ENCODE measurements at places on chromosomes 5 and 9.

GRCh38 chr9:89640361-89640760 lies 35.5 kb downstream of the GADD45G start:
- DNase-seq = peak; percentile 82

GRCh38 chr5:116492016-116492623 lies 82.5 kb downstream of the SEMA6A start:
- DNase-seq = peak; percentile 29

- DNase-seq = no peak
Observed at GRCh38 chr5:148408092-148408491, 24.3 kb downstream of the FBXO38 start.

DNA sequence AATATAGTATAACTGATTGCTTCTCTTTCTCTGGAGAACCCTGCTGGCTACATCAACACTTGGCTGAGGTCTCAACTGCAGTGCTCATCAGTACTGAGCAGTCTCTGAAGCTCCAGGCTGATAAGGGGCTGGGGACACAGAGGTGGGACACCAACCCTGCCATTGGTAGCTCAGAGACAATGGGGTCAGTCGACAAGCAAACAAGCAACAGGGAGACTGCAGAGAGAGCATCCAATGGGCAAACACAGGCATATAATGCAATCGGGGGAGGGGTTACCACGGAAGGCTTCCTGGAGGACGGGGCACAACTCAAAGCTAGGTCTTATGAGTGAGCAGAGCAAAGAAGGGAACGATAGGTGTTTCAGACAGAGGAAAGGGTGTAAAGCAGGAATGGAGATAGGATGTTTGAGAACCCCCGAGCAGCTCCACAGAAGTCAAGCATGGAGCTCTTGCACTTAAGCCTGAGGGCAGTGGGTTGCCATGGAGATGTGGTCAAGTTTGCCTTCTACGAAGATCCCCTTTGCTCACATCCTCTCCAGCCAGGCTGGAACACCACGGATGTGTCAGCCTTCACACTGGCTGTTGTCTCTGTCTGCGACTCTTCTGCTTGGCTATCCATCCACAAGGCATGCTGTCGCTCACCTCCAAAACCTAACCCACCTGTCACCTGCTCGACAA lies 21.5 kb upstream of the AKNA start:
- peak; percentile 93 for DNase-seq

DNA sequence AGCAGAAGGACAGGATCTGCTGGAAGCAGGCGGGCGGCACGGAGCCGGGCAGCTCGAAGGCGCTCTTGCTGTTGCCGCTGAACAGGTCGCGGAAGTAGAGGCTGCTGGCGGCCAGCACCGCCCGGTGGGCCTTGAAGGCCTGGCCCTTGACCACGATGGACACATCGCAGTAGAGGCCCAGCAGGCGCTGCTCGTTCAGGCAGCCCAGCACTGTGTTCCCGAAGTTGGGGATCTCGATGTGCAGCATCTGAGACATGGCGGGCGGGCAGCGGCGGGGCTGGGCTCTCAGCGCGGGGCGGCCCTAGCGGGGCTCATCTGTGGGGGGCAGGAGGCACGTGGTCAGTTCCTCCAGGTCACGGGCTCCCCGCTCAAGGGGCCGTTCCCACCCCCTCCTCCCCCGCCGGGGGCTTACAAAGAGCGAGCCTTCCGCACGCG lies 44.8 kb downstream of the NACC2 start:
- no peak for DNase-seq

DNA sequence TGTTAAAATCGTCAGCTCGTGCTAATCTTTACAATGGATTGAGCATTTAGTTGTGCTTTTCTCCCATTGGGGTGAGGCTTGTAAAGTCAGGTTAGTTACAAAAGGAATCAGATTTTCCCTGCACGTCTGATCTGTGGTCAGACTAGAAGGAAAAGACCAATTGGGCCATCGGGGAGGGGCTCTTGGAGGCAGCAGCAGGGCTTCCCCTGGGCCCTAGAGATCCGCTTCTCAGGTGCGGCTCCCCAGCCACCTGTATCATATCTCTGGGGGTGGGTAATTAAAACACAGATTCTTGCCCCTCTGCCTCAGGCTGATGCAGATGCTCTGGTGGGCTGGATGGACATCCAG lies 200.3 kb downstream of the HSPA4 start:
- DNase-seq = no peak

DNA sequence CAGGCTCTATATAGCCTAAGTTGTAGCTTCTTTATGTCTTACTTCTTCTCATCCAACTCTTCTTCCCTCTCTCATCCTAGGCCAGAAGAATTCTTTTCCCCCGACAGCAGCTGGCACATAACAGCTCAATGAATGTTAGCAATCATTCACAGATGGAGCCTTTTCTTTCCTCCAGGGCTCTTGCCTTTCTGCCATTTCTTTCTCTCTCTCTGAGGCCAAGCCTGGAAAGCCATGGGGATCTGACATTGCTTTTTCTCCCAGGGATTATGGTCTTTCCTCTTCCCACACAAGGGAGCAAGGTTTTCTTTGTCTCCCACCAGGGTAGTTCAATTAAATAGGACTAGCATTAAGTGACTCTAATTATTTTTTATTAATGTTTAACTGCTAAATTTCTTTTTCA lies 20.5 kb downstream of the SMIM15 start:
- DNase-seq = no peak

DNA sequence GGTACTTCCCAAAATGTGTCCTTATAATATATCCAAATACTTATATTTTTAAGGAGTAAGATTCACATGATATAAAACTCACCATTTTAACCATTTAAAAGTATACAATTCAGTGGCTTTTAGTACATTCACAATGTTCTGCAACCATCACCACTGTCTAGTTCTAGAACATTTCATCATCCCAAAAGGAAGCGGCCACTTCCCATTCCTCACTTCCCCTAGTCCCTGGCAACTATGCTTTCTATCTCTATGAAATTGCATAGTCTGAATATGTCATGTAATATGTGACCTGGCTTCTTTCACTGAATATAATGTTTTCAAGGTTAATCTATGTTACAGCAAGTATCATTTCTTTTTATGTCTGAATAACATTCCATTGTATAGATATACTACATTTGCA lies 615.1 kb upstream of the SGCD start:
- no peak for DNase-seq

GRCh38 chr9:4938496-4938895 lies 46.6 kb upstream of the JAK2 start:
- DNase-seq = peak; percentile 69
